CD4-positive, alpha-beta T cell treated with Interleukin-17A for 4 hours (primary cell): ENCODE measurements at places on chromosomes 4 and X.

- no peak for DNase-seq
Measured at GRCh38 chr4:185880571-185880970, 68.6 kb upstream of the SORBS2 start.

DNA sequence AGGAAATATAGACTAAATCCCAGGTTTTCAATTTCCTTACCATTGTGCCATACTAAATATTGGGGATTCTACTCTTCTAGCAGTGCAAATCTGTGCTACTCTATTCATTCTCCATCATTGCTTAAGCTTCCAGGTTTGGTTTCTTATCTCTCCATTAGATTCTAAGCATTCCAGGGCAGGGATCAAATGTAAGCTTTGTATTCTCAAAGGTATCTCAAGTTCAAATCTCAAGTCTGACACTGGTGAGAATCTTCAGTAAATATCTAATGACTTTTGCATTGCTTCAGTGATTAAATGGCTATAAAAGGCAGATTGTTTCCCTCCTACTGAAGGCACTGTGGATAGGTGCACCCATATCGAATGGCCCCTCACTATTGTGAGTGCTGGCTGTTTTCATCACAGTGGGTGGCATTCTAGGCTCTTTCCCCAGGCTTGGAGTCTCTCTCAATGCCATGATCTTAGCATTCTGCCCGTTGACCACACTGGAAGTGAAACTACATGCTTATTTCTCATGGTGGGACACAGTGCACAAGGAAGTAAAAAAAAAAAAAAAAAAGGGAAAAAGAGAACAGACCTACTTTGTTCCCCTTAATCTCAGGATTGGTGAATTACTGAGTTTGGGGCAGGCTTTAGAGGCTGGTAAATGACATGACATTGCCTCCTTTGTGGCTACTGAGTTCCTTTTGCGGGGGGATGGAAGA lies 28.7 kb downstream of the FAM9C start:
- DNase-seq: no peak

- no peak for DNase-seq
Measured at GRCh38 chr4:169407217-169407845, 136.6 kb upstream of the SH3RF1 start.

- DNase-seq: no peak
Measured at GRCh38 chrX:108130889-108131288, 39.3 kb downstream of the ATG4A start.

DNA sequence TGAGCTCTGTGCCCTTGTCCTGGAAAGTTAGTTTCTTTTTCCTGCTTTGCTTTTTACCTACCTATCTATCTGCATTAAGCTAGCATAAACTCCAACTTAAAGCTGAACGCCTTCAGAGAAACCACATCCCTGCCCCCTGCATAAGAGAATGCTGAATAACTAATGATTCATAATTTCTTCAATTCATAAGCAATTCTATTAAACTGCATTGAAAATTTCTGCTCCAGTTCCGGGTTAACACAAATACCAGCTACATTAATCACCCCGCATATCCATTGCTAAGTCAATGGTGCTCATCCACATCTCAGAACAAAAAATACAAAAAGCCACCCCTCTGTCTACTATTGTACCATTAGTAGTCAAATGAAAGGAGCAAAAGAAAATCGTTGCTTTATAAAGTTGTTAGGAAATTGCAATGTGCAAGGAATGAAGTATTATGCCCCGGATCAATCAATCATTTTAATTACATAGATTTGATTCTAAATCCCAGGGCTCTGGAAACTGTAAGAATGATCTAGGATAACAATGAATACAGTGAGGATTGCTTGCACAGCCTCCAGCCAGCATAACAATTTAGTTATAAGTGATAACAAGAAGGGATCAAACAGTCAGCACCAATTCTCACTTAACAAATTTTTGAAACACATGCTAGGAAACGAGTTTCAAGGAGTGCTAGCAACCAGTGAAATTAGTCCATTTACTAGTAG lies 106.8 kb downstream of the ELOVL6 start:
- no peak for DNase-seq

DNA sequence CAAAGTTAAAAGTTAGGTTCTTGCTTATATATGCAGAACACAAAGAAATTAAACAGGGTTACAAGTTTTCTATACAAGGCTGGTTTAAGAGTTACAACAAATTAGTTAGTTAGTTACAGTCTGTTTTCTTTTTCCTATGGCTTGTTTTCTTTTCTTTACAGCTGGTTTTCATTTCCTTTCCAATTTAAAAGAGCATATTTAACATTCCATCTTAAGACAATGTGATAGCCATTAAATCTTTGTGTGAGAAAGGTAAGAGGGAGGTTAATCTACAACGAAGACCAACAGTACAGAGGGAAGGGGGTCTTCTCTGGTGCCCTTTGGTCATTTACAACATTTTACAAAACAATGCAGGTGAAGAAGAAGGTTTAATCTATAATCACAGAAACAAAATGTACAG lies 290.6 kb downstream of the ZNF674 start:
- DNase-seq: no peak

DNA sequence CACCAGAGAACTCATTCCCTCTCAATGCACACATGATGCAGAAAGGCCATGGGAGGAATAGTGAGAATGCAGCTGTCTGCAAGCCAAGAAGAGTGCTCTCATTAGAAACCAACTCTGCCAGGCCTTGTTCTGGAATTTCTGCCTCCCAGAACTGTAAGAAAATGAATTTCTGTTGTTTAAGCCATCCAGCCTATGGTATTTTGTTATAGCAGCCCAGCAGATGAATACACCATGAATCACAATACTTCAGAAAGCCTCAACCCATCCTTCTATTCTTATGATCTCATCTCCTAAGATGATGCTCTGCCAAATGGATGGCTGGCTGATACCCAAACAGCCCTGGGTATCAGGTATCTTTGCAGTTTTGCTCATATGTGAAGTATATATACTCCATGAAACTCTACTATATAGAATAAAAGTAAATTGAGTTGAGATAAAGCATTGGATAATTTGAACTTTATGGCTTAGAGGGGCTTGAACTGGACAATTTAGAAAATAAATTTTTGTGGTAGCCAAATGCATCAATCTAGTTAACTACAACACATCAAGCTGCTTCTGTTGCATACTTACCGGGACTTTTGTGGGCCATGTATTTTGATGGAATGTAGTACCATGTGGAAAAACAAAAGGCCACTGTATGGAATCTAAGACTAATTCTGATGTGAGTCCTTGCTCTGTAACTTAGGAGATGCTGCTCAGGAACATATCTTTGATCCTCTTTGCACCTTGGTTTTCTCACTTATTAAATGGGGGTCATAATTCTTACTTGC lies 245.9 kb downstream of the HS3ST1 start:
- DNase-seq: no peak

DNA sequence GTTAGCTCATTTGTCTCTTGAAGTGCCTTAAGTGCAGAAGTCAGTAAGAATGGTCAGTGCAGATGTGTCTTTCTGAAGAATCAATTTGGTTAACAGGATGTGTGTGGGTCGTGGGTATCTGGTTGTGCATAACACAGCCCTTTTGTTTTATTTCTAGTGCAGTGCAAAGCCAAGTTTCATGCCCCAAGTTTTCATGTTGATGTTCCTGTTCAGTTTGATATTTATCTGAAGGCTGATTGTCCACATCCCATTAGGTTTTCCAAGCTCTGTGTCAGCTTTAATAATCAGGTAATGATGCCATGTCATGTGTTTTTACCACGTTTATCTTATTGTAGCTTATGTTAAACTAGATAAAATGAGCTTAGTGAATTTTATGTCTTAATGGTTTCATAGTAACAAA lies 27.4 kb downstream of the TRAPPC11 start:
- DNase-seq: no peak
